ENCODE measurements at places on chromosomes 16 and 17. TPM values are rescaled to one million over a fixed set of nuclear protein-coding genes. Genes with fewer than 3 reads are reported as not detected.

- no peak for DNase-seq
These were observed 9.2 kb upstream of the GLIS2 start for GRCh38 chr16:4306470-4307214.

DNA sequence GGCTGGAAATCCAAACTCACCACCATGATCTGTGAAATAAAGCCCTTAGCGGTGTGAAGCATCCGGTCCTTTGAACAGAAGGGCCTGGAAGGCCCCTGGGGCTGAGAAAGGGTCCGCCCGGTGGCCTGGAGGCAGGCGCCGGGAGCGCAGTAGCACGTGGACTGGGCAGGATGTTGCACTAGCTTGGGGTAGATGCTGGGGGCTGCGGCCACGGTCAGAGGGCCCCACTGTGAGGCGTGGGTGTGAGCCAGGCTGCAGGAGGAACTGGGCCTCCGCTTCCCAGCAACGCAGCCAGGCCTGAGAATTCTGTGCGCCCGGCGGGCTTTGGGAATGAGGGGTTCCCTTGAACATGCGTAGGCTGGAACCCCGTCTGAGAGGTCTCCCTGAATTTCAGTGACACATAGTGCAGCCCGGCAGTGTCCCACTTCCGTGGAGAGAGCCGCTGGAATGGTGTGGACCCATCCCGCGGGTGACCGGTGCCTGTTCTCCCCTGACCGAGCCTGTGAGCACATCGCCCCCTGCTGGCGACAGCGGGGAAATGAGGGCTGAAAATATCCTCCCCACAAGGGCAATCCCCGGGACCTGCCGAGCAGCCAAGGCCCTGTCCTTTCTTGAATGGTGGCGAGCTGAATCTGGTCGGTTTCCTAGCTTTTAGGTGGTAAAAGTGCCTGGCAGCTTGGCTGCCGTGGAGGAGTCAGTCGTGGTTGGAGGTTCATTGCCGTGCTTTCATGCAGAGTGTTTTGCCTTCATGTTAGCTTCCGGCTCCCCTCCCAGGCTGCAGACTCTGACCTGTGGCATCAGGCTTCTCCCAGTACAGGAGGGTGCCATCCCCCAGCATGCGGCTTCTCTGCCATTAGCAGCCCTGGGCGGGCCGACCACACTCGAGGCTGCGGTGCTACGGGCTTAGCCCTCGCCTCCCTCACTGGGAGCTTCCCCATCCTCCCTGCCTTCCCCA, 43.8 kb downstream of the DNAJA2 start:
- DNase-seq: peak; percentile 29

- DNase-seq: no peak
These were observed 42.2 kb downstream of the RPH3AL start for GRCh38 chr17:310111-311010.

GRCh38 chr16:85153046-85153445, 40.8 kb upstream of the CIBAR2 start:
- no peak for DNase-seq

DNA sequence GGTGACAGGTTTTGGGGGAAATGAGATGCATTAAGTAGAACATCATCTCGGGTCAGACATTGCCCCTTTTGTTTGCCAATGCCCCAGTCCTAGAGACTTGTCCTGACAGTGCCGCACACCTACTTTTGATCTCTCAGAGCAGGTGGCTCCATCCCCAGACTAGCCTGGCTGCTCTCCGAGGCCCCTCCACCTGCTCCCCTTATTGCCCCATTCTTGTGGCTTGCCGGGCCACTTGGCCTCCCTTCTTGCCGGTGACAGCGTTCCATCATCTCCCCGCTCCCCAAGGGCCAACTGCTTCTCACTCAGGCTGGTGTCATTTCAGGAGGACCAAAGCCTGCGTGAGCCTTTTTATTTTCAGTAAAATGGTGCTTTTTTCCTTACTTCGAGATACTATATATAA, 14.9 kb downstream of the UBFD1 start:
- DNase-seq: no peak

- DNase-seq: no peak
These were observed 182.7 kb upstream of the ZFHX3 start for GRCh38 chr16:73230651-73231050.

GRCh38 chr17:204427-205147, 23.1 kb upstream of the DOC2B start:
- no peak for DNase-seq

- no peak for DNase-seq
These were observed 4.4 kb upstream of the MED9 start for GRCh38 chr17:17472333-17472920.

DNA sequence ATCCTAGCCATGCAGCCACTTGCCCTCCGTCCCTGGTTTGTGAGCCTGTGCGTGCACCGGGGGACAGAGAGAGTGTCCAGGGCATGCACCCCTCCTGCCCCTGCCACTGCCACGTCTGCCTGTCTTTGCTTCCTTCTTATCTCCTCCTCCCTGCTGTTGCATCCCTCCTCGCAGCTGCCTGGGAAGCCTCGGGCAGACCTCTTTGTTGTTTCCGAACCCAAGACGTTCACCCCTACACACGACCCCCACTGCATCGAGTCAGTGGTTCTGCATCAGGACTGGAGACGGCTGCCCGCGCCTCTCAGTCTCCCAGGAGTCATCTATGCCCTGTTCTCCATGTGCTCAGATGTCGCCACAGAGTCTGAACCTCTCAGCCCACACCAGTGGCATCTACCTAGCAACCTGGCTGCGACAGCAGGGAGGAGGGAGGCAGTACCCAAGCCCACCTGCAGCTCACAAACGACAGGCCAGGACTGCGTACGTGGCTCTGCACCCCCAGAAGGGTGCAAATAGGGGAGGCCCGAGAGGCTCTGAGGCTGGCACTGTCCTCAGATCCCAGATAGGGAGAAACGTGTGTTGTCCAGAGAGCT, 5.2 kb downstream of the TIMP2 start:
- no peak for DNase-seq

DNA sequence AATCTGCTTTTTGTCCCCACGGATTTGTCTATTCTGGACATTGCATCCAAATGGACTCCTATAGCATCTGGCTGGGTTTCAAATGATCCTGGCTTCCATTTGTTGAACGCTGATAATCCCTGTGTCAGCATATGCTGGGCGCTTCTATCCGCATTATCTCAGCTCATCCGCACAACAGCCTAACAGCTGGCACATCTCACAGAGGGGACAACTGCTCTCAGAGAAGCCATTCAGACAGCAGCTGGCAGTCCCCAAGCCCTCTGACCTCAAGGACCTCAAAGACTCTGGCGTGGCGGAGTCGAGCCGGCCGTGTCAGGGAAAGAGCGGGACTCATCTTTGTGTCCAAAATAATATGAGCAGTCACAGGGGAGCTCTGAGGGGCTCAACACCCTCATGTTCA, 82.3 kb downstream of the NT5M start:
- no peak for DNase-seq

DNA sequence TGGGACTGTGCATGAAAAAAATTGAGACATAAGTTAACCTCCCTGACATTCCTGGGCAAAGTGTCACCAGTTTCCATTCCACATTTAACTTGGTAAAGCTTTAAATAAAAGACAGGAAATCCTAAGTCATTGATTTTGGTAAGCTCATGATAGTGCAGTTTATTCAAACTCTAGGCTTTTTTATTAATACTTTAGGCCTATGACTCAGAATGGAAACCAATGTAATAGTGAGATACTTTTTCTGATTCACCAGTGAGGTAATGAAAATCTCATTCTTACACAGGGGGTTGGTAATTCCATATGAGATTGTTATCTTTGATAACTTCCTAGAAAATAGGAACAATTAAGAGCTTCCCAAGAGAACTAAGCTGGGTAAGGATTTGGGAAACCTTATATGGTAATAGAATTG, 91.1 kb downstream of the NLK start:
- peak; percentile 37 for DNase-seq

DNA sequence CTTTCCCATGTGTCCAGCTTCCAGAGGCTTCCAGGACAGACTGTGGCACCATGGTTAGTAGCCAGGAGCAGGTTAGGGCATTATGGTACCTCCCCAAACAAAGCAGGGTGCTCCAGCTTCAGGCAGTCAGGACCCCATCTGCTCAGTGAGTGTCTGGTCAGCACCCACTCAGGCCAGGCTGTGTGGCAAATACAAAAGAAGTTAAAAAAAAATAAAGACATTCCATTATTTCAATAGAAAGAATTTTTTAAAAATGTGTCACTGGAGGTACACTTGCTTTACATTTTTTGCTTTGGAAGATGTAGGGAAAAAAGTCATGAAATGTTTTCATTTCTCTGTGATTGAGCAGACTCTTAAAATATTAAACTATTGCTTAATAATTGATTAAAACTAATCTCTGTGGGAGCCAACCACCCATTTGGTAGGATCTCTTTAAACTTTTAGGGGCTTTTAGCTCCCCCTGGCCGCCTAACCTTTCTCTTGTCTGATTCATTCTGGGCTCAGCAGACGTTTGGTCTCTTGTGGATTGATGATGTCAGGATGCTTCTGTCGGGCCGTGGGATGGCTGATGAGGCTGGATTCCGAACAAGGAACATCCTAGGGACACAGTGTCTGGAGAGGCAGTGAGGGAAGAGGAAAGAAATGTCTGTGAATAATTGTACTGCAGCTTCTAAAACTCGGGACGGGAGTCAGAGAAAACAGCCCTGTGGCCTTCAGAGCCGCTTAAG, 28.4 kb upstream of the NPTX1 start:
- no peak for DNase-seq

GRCh38 chr16:50627419-50627818, 53.7 kb downstream of the SNX20 start:
- DNase-seq: peak; percentile 41

GRCh38 chr16:84932681-84933080, 78.7 kb downstream of the ZDHHC7 start:
- DNase-seq: no peak

DNA sequence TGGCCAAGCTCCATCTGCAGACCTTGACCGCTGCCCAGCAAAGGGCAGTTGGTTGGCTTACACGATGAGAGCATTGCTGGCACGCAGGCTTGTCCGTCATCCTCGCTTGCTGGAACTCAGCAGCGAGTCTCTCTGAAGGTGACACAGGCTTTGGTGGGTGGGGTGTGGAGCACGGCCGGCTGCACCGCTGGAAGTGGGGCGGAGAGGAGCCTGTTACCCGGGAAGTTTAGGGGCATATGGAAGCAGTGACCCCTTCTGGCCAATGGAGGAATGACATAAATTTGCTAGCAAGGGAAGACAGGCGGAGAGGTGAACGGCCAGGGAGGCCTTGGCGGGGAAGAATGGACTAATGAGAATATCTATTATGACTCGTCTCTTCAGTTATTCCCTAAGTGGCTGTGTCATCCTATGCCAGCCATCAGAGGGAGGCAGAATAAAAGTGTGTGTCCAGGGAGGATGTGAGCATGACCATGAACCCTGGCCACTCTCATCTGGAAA, 65.9 kb upstream of the SDK2 start:
- DNase-seq: peak; percentile 49

GRCh38 chr17:6753006-6753445, 2.8 kb upstream of the XAF1 start:
- DNase-seq: peak; percentile 69

- DNase-seq: no peak
These were observed 67.9 kb upstream of the MARCHF10 start for GRCh38 chr17:62876063-62876462.

- DNase-seq: no peak
These were observed 3.7 kb upstream of the RAP1GAP2 start for GRCh38 chr17:2792366-2793169.

DNA sequence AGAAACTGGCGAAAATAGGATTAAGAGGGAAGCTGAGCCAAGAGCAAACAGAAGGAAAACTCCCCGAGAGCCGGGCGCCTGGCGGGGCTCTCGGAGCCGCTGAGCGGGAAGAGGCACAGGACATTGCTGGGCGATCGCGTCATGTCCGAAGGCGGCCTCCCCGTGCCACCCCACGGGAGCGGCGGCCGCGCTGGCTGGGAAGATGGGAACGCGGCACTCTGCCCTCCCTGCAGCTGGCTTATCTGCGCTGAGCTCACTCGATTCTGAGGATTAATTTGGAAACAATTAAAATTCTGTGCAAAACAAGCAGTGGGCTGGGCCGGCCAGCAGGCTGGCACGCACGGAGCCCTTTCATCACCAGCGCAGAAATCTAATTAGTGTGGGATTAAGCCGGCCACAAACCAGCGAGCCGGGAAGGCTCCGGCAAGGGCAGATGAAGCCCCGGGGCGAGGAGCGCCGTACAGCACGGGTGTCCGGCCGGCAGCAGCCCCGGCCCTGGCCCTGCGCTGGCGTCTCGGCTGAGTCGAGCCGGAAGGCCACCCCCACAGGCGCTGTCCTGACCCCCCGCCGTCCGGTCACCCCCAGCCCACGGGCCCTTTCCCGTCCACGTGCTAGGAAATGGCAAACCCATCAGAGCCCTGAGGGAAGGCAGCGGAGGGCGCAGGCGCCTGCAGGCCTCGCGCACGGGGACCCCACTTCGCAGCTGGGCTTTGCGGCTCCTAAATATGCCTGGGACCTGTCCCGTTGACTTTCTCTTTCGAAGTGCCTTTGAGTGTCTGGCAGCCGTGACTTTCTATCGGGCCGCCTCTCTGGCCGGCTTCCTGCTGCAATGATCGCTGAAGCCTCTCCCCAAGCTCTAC, 37.9 kb downstream of the SOX8 start:
- no peak for DNase-seq

- no peak for DNase-seq
These were observed 247.1 kb downstream of the RBFOX3 start for GRCh38 chr17:79363552-79364275.

DNA sequence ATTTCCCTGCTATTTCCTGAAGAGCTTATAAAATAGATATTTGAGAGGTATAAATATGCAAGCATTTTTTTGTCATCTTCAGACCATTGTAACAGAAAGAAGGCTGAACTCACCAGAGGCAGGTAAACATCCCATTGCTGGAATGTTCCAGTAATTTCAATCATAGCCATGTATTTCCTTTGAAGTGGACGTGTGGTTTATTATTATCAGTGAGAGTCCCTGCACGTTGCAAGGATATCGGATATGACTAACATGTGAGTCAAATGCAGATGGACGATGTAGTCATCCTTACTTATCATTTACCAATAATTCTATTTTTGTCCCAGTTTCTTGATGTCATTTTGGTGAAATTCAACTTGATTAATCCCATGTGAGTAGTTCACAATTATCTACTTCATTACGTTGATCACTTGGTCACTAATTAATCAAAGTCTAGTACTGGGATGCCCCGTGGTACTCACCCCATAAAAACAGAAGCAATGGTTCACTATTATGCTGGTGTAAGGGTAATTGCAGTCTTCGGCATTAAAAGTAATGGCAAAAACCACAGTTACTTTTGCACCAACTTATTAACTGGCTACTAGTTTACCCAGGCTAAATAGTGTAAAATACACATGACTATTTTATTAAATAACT, 89.5 kb downstream of the VAT1L start:
- peak; percentile 98 for DNase-seq

Gene KRT33B
- total RNA-seq: not detected

Gene GAST
- total RNA-seq: not detected

Gene KRT37
- not detected for total RNA-seq

Gene MMP2
- 1,311 TPM for total RNA-seq

Gene ABCC6
- 6.3 TPM for total RNA-seq

Gene DPEP1
- total RNA-seq: 0.17 TPM

Gene KRTAP4-3
- not detected for total RNA-seq

Gene LRRC36
- total RNA-seq: 0.51 TPM

Gene ZDHHC1
- 4.4 TPM for total RNA-seq

Gene LRRC37A
- 1.0 TPM for total RNA-seq

Gene LRRC75A
- total RNA-seq: 3.1 TPM

Measured in fibroblast of lung (primary cell).